H1 (cell line): ENCODE measurements at places on chromosomes 7 and 10.

GRCh38 chr7:45567713-45568112, 6.5 kb upstream of the ADCY1 start:
- no peak for DNase-seq

GRCh38 chr10:11482306-11482705, 129.1 kb downstream of the USP6NL start:
- no peak for DNase-seq

GRCh38 chr7:36261019-36261754, 108.1 kb downstream of the EEPD1 start:
- DNase-seq = no peak

DNA sequence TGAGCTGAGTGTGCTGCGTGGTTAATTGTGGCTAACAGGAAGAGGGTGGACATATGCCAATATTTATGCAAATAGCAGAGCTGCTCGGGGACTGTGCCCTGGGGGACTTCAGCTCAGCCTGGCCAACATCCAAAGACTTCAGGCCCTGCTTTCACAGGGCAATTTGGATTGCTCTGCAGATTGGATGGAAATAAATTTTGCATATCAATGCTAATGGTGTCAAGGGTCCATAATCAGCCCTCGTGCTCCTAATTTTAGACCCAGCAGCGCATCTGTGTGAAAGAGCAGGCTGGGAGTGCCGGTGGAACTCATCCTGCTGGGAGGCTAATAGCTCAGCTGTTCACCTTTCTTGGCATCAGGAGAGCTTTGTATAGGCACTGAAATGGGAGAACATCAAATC, 270.1 kb downstream of the TCERG1L start:
- no peak for DNase-seq

DNA sequence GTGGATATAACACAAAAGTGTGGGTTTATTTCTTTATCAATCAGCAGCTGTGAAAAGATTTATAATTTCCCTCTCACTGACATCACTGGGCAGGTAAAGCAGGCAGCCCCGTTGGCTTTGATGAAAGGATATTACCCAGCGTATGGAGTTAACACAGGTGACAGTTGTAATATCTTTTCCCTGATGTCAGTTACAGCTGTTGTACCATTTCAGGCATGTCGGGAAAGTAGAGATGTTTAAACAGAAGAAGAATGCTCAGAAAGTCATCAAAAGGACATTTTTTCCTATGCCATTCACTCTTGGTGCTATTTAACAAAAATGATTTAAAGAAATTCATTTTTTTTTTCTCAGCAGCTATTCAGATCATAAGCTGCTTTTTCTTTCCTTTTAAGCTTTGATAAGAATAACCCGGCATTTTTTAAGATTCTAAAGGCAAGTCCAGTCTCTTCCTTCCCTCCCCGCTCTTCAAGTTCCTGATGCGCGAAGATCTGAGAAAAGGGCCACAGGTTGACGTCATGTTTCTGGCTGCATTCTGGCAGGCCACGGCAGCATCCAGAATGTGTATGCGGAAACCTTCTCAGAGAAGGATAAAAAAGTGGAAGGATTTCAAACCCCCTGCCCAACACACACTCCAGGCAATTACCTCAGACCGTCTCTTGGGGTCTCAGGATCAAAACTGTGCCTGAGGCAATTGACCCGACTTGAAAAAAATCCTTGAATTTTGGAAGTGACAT, 32.5 kb upstream of the ADAM12 start:
- no peak for DNase-seq

DNA sequence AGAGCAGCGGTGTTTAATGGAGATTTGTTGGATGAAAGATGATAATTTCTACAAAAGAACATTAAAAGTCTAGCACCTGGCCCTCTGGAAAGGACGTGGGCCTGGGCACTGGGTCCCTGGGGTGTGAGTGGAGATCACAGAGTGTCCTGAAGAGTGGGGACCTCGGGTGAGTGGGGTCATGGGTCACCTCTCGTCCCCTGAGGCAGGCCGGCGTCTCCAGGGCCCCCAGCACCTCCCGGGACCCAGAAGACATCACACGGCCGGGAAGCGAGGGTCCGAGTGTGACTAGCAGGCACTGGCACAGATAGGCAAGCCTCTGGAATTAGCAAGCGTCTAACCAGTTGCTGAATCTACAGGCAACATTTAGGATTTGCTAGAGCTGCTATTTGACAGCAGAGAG, 257.2 kb downstream of the MAD1L1 start:
- no peak for DNase-seq

GRCh38 chr10:110499796-110500514, 2.2 kb downstream of the DUSP5 start:
- no peak for DNase-seq

GRCh38 chr7:127557803-127558202, 27.6 kb downstream of the GCC1 start:
- DNase-seq = no peak

DNA sequence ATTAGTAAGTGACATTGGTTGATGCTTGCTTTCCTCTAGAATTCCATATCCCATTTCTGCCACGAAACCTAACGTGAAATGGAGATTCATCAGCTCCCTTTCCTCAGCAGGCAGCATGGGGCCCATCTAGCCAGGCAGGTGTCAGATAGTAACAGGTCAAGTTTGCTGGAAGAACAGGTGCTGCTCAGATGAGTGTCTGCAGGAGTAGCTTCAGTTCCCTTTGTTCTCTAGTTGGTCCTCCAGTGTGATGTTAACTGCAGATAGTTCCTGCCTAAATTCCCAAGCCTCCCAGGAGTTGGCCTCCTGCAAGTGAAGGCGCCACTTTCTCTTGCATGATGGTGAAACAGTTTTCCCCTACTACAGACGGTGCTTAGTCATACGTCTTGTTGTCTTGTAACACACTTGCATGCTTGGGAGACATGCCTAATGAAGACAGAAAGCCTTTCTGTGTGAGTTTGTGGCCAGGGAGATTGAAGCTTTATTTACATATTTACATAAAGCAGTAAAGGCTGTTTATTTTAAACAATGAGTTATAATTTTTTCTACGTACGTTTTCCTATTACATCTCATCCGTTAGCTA, 175.4 kb downstream of the CHN2 start:
- no peak for DNase-seq

DNA sequence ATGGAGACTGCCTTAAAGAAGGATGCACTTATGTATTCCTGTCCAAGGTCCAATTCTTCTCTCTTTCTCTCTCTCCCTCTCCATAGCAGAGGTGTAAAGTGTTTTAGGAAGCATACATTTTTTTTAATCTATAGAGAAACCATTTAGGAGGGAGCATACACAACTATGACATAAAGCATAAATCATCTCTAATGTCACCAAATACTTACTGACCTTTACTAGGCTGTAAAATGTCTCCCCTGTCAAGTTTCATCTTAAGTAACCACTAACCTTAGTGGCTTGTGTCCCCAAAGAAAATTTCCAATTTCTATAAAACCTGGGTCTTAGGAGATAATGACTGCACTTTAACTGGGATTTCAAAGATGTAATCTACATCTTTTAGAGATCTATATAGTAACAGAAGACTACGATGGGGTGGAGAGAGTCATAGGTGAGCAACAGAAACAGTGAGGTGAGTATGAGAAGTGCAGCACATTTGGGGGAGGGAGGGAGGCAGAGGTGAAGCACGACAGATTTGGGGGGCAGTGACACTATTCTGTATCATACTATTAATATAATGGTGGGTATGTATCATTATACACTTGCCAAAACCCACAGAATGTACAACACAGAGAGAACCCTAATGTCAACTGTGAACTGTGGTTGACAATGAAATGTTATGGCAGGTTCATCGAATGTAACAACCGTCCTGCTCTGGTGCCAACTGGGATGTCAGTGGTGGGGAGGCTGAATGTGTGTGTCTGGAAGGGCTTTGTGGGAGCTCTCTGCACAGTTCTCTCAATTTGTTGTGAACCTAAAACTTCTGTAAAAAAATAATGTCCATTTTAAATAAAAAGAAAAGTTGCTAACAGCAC, 79.5 kb downstream of the PIP4K2A start:
- no peak for DNase-seq

- DNase-seq = no peak
Measured at GRCh38 chr7:155576416-155576815, 30.1 kb upstream of the CNPY1 start.

GRCh38 chr10:100693821-100694220, 51.6 kb upstream of the PAX2 start:
- DNase-seq = no peak

- DNase-seq = no peak
Measured at GRCh38 chr10:110993024-110993693, 73.8 kb downstream of the SHOC2 start.

DNA sequence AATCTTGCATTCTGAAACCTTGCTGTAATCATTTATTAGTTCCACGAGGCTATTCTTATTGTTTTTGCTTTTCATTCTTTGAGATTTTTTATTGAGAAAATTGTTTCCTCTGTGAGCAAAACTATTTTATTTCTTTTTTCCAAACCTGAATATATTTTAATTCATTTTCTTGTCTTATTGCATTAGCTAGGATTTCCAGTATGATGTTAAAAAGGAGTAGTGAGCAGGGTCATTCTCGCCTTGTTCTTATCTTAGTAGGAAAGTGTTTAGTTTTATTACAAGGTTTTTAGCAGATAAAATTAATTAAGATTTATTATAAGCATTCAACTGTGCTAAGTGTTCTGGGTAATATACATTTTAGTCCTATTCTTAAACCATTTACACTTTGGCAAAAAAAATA, 214.6 kb upstream of the KLF6 start:
- DNase-seq = no peak

GRCh38 chr7:37391791-37392672, 56.6 kb downstream of the ELMO1 start:
- no peak for DNase-seq

- no peak for DNase-seq
Measured at GRCh38 chr7:142602756-142603155, 146.5 kb upstream of the PRSS1 start.

DNA sequence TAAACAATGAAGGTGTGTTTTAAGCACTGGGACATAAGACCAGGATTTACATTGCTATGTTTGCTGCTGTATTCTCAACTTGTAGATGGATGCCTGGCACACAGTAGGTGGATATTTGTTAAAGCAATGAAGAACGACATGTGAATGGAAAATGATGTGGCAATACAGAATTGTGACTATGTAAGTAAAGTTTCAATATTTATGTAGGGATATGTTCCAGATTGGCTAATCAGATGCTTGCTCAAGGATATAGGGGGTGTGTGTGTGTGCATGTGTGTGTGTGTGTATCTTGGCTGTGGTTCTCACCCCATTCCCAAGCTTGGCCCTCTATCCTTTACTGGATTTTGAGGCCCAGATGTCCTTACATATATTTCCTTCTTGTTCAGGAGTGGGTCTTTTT, 42.7 kb upstream of the LAMB1 start:
- no peak for DNase-seq

- DNase-seq = no peak
Measured at GRCh38 chr10:9069136-9069535, 1014.6 kb downstream of the GATA3 start.

GRCh38 chr7:19830604-19831003, 57.2 kb upstream of the TMEM196 start:
- DNase-seq = no peak

DNA sequence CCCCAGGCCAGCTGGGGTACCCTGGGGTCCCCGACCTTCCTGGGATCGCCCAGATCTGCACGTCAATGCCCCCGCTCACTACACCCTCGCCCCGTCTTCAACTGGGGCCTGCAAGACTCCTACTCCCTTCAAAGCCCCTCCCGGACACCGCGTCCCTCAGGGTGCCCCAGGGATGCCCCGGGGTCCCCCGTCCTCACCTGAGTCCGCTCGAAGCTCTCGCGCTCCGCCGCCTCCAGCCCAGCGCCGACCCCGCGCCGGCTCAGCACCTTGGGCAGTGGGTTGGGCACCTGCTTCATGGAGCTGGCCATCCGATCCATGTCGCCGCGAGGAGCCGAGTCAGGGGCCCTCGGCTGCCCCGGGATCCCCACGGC, at the start of gene HIP1:
HIP1 (minus strand) TSS at position 338 of the 371 bp plus-strand sequence; CDS start at position 317, 21 bp downstream.
- no peak for DNase-seq

- no peak for DNase-seq
Measured at GRCh38 chr7:15086862-15087261, 184.3 kb upstream of the DGKB start.

GRCh38 chr10:94223702-94224370, 138.9 kb downstream of the NOC3L start:
- DNase-seq = no peak

DNA sequence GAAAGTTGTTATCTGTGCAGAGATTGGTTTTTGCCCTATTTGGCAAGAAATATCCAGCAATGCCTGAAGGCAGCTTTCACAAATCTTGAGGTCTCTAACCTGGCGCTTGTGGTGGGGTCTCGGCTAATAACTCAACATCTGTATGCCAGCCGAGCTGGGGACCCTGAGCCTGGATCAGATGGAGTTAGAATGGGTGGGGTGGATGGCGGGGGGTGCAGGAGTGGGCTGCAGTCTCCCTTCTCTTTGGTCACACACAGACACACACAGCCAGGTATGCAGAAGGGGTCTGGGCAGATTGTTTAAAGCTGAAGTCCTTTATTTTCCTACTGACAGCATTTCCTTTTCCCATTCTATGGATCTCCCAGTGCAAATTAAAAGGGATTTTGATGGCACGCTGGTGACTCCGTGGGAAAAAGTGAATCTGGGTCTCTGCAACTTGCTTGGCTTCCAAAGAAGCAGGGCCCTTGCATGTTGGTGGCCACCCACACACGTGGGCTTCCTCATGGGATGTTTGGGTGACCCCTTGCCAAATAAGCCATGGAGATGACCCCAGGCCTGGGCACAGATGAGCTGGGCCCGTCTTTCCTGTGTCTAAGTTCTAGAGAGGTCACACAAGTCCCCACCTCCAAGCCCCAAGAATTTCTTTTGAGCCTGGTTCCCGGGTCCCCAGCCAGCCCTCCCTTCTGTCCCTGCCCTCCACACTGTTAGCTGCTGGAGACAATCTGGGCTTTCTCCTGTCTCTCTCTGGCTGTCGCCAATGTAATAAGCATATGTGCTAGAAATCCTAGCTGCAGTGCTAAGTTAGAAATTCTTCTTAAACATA, 39.9 kb upstream of the EMX2 start:
- no peak for DNase-seq

GRCh38 chr10:124066126-124066700, 27.2 kb downstream of the CHST15 start:
- DNase-seq = no peak

GRCh38 chr7:130994378-130995115, 260.5 kb upstream of the KLF14 start:
- no peak for DNase-seq
